Activated naive CD4-positive, alpha-beta T cell treated with anti-CD3 and anti-CD28 coated beads, Interleukin-2, amount 50 U/mL, for 72 hours (primary cell): ENCODE measurements at places on chromosomes 5 and 9. TPM values are rescaled to one million over a fixed set of nuclear protein-coding genes. Genes with fewer than 3 reads are reported as not detected.

The BNC2 gene
- not detected for total RNA-seq

The ZNF658 gene
- 1.7 TPM for total RNA-seq

The NUTM2G gene
- not detected for total RNA-seq

The NKD2 gene
- total RNA-seq: 14.6 TPM

The SLC27A6 gene
- total RNA-seq: not detected

The PCDHA1 gene
- total RNA-seq: not detected

The IRF1 gene
- total RNA-seq: 156 TPM

The BTNL8 gene
- not detected for total RNA-seq

The MEIKIN gene
- total RNA-seq: not detected

The TTC33 gene
- total RNA-seq: 22.5 TPM

The ECSCR gene
- 1.9 TPM for total RNA-seq

The ACOT12 gene
- not detected for total RNA-seq

The PRR7 gene
- total RNA-seq: 4.1 TPM

The ARHGEF28 gene
- not detected for total RNA-seq

The DNM1 gene
- total RNA-seq: 5.1 TPM

The CCDC183 gene
- 0.18 TPM for total RNA-seq

The GRM6 gene
- not detected for total RNA-seq

The FRMPD1 gene
- not detected for total RNA-seq

The PCDHB7 gene
- not detected for total RNA-seq

The ARL14EPL gene
- not detected for total RNA-seq

The EGR1 gene
- 39.4 TPM for total RNA-seq

The TLR4 gene
- not detected for total RNA-seq

The JADE2 gene
- 73.4 TPM for total RNA-seq

The PCDHGA7 gene
- total RNA-seq: not detected

The PALM2AKAP2 gene
- not detected for total RNA-seq

The ADAMTS12 gene
- not detected for total RNA-seq

The TLX3 gene
- total RNA-seq: not detected
